ENCODE measurements at places on chromosomes 16 and 17.

- DNase-seq: peak; percentile 69
Measured at GRCh38 chr16:88784074-88784855, 755 bp downstream of the PIEZO1 start.

- no peak for DNase-seq
Measured at GRCh38 chr17:50523208-50523607, 9.3 kb upstream of the EPN3 start.

- DNase-seq: no peak
Measured at GRCh38 chr17:31251105-31251969, 45.7 kb downstream of the OMG start.

- peak; percentile 45 for DNase-seq
Measured at GRCh38 chr16:15950161-15950854, 892 bp downstream of the ABCC1 start.

GRCh38 chr17:48589831-48590606 is at the start of gene HOXB3:
TSS of gene HOXB3 (minus strand) at chr17:48590241. CDS start at chr17:48552474, 37,767 bp downstream.
- DNase-seq: no peak

- DNase-seq: no peak
Measured at GRCh38 chr16:57889960-57890751, 80.8 kb downstream of the CNGB1 start.
